Activated CD4-positive, CD25-positive, alpha-beta regulatory T cell treated with anti-CD3 and anti-CD28 coated beads, Interleukin-2, amount 50 U/mL, for 72 hours (primary cell): ENCODE measurements at places on chromosomes 16 and 17.

DNA sequence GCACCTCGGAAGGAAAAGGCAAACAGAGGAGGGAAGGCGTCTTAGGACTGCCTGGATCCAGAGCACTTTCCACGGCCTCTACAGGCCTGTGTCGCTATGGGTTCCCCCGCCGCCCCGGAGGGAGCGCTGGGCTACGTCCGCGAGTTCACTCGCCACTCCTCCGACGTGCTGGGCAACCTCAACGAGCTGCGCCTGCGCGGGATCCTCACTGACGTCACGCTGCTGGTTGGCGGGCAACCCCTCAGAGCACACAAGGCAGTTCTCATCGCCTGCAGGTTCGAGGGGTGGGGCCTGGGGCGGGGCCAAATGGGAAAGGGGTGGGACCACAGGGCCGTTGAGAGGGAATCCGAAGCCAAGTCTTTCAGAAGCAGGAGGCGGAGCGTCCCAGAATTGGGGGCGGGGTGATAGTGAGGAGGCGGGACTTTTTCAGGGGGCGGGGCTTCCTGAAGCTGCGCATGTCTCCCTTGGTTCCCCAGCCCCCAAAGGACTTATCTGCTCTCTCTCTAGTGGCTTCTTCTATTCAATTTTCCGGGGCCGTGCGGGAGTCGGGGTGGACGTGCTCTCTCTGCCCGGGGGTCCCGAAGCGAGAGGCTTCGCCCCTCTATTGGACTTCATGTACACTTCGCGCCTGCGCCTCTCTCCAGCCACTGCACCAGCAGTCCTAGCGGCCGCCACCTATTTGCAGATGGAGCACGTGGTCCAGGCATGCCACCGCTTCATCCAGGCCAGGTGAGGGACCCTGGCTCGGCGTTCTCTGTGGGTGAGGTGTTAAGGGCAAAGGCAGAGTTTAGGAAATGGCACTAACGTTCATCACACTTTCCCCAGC, 939 bp downstream of the BCL6B start:
- peak; percentile 94 for DNase-seq

GRCh38 chr16:2473999-2474876, 689 bp upstream of the TBC1D24 start:
- DNase-seq = peak; percentile 56

GRCh38 chr17:39000021-39000601, 32.9 kb upstream of the FBXO47 start:
- DNase-seq = no peak

DNA sequence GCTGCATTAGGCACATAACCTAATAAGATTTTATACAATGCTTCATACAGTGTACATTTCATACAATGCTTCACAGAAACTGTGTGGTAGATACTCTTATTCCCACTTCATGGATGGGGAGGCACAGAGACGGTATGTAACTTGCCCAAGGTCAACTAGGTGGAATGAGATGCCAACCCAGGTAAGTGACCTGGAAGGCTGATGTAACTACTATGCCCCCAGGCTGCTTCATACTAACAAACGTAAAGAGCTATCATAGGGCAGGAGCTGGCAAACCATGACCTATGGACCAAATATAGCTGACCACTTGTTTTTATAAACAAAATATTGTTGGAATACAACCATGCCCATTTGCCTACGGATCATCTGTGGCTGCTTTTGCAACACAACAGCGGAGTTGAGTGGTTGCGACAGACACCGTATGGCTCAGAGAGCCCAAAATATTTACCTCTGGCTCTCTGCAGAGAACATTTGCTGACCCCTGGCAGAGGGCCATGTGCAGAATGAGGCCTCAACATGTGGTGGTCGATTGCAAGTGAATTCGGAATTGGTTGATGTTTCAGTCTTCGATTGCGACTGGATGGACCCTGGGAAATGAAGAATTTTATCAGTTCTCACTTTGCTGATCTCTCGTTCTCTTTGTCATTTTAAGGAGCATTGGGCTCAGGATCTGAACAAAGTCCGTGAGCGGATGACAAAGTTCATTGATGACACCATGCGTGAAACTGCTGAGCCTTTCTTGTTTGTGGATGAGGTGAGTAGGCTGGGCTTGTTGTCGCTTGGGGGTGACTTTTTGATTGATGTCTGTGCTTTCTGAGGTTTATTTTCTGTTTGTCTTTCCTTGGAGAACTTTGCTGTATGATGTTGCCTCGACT, 109.7 kb downstream of the PLCG2 start:
- no peak for DNase-seq

GRCh38 chr16:55437625-55438024, 41.4 kb upstream of the MMP2 start:
- no peak for DNase-seq

DNA sequence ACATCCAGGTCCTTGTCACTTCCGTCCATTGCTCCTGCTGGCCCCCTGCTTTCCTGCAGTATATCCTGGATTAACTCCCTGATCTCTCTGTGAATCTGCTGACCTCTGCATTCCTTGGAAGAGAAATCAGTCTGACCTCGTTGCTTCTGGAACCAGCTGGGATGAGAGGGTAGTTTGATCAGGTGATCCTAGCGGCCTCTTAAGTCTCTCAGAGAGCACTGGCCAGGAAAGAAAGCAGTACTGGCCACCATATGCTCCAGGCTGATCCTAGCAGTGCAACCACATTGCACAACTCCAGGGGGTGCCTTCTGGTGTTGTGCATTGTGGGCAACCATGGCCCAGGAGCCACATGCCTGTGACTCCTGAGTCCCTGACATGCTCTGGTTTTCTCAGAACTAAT, 79.2 kb downstream of the ARHGAP23 start:
- DNase-seq = no peak

DNA sequence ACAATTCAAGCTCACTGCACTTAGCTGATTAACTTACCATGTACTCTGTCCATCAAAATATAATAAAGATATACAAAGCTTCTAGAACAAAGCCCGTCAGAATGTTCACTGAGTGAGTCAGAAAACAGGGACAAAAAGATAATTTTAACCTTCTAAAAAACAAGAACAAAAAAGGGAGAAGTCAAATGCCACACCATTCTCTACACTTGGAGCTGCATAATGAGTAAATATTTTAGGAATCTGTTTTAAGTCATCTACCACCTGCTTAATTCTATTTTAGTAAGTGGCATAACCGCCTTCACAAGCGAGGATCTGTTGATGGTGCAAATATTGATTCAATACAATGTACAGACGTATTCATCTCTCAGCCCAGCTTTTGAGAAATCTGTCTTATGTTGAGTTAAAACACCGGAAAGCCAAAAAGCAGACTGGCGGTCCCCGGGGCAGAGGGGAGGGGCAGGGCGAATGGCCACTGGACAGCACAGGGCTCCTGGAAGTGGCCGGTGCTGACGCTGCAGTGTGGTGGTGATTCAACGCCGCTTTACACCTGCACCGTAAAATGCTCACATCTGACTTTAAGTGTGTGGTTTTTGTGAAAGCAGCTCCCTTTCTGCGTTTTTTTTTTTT, 20.1 kb downstream of the RAB40B start:
- no peak for DNase-seq

- no peak for DNase-seq
These were observed 15.0 kb downstream of the TSC2 start for GRCh38 chr16:2062801-2063200.

DNA sequence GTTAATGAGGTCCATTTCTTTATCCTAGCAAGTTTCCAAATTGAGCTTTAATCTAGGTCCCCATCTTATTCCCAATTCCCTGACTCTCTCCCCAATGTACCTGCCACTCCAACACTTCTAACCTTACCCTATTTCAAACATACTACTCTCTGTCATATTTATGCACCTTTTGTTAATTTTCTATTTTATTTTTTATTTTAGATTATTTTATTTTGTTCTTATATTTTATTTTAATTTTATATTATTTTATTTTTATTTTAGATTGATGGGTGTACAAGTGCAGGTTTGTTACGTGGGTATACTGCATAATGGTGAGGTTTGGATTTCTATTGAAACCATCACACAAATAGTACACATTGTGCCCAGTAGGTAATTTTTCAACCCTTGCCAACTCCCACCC, 333.9 kb upstream of the ERCC4 start:
- DNase-seq = no peak

DNA sequence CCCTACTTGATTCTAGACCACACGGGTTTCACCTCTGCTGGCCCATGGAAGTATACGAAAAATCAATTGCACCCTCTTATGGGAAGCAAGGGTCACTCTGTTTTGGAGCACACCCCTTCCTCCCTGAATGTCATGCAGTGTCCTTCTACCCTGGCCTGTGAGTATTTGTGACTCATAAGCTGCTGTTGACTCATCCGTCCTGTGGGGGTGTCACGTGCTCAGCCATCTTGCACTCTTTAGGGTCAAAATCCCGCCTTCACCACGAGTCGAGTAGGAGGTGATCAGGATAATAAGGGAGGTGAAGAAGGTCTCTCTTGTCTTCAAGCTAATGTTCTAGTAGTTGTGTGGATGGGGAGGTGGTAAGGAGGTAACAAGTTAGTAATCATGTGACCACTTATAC, 341.0 kb upstream of the EEF2KMT start:
- DNase-seq = no peak

GRCh38 chr17:50763716-50764475, 3.4 kb downstream of the ANKRD40CL start:
- no peak for DNase-seq

GRCh38 chr16:60611844-60612243, 1424.4 kb downstream of the CDH8 start:
- DNase-seq = no peak

GRCh38 chr17:72258711-72259110, 137.9 kb downstream of the SOX9 start:
- DNase-seq = no peak

GRCh38 chr17:68782789-68783188, 172.4 kb downstream of the ABCA8 start:
- DNase-seq = no peak

DNA sequence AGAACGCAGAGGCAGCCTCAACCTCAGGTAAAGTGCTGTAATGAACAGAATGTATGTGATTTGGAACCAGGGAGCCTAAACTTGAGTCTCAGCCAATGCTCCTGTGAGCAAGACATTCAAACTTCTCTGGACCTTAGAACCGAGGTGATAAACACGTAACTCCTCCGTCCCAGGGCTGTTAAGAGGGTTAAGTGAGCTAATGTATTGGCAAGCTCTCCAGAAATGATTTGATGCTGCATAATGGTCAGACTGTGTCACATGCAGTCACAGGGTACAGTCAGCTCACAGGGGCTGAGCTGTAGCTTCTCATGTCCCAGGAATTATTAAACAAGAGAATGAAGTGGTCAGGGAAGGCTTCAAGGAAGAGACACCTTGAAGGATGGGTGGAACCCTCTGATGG, 10.0 kb upstream of the SLC4A1 start:
- no peak for DNase-seq

GRCh38 chr16:74583926-74584666, 22.8 kb downstream of the GLG1 start:
- DNase-seq = no peak

GRCh38 chr16:49324703-49325102, 43.1 kb upstream of the CBLN1 start:
- no peak for DNase-seq

DNA sequence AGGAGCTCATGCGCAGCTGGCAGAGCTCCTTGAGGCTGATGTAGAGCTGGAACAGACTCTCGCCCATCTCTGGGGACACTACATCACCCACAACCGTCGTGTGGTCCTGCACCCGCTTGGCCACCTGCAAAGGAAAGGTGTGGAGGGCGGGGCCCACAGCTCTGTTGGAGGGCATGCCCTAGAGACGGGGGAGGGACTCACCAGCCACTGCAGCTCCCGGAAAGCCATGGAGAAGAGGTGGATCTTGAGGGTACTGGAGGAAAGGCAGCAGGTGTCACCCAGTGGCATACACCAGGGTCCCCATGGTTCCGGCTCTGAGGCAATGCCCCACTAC, 8.6 kb downstream of the UNC13D start:
- no peak for DNase-seq

GRCh38 chr16:68350813-68351350, 40.1 kb downstream of the PRMT7 start:
- no peak for DNase-seq

GRCh38 chr17:5975661-5976060, 94.5 kb upstream of the WSCD1 start:
- DNase-seq = no peak

- no peak for DNase-seq
These were observed at the start of gene NRN1L for GRCh38 chr16:67884684-67885083. Gene NRN1L (plus strand): TSS chr16:67884885. CDS start chr16:67884904, 19 bp downstream.

- DNase-seq = no peak
These were observed 9.3 kb upstream of the CNP start for GRCh38 chr17:41957031-41957868.

- DNase-seq = no peak
These were observed 12.4 kb downstream of the SNTB2 start for GRCh38 chr16:69199382-69199781.

DNA sequence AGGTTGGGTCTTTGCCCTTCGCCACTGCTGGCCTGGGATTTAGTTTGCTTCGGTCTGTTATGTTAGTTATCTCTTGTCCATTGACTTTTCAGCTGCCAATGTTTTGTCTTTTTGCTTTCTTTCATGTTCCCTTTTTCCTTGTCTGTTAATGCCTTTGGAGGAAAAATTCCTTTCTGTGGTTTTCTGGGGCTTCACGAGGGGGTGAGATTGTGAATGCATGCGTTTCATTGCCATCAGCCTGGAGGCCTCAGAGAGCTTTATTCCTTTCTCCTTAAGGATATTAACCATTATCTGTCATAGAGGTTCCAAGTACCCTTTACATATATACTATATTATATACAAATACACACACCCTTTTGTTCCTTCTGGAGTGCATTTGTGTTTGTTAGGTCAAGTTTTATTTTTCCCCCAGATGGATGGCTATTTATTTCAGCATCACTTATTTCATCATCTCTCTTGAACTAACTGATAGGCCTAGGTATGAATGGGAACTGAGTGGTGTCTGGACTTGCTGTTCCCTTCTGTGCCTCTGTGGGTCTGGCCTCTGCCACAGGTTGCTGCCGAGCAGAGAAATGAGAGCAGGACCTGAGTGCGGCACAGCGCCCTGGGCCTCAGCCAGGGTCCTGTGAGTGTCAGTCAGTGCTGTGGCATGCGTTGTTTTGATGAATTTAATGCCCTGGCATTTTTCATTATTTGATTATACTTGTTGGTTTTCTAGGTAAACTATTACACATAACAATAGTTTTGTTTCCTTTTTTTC, 193.4 kb downstream of the LGALS9B start:
- DNase-seq = no peak

GRCh38 chr16:73058616-73059409, 10.9 kb upstream of the ZFHX3 start:
- DNase-seq = no peak

- peak; percentile 84 for DNase-seq
These were observed at the start of gene GGA2 for GRCh38 chr16:23510164-23510914. Gene GGA2 (minus strand): TSS chr16:23510494. CDS start chr16:23510411, 83 bp downstream.
